ENCODE measurements at places on chromosomes 2 and 18.

DNA sequence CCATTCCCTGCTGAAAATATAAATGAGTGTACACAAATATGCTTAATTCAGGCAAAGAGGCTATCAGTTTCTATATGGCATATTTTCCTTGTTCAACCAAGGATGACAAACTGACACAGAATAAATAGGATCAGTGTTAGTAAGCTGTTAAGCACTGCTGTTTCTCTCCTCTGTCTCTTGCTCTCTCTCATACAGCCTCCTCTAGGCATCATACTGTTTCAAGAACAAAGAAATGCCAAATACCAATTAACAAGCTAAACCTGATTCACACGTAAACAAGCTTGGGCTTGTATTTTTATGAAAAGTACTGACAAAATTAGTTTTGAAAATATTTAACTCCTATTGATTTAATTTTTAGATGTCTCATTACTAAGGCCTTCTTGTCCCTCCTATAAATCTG is 1027.2 kb upstream of the ACVR2A start:
- DNase-seq = no peak

DNA sequence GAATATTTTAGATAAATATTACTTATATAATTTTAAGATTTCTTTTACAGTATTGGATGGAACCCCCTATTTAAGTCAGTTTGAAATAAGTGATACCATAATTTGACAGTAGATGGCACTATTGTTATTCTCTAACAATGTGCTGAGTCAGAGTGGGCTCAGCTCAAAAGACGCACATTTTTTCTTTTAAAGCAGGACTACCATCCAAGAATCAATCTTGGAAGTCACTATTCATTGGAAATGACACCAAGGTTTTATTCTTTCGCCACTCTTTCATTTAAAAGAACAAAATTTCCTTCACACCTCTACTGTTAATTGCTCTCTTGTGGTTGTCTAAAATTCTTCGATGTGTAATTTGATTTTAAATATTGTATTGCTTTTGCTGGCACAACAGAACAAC is 32.6 kb upstream of the SPAG16 start:
- peak; percentile 10 for DNase-seq

DNA sequence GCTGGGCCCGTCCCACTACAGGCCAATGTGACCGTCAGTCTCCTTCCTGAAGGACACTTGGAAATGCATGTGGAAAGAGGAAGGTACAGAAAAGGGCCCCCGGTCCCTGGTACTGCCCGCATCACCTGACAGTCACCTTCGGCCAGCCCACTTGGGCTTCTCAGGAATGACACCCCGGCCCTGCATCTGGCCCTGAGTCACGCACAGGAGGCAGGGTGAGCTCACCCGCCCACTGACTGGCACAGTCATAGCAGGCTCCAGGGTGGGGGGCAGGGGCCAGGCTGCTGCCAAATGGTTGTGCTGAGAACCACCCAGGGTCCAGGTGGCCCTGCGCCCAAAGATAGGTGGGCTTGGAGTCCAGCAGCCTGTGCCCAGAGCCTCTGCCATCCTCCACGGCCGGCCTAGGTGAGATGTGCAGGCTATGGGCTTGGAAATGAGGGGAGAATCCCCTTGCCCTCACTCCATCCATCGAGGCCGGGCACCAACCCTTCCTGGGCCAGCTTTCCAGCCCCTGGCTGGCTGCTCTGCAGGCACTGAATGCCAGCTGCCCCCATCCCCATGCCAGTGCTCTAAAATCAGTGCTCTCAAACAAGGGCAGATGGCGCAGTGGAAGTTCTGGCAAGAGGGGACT is 14.1 kb downstream of the EMX1 start:
- no peak for DNase-seq

DNA sequence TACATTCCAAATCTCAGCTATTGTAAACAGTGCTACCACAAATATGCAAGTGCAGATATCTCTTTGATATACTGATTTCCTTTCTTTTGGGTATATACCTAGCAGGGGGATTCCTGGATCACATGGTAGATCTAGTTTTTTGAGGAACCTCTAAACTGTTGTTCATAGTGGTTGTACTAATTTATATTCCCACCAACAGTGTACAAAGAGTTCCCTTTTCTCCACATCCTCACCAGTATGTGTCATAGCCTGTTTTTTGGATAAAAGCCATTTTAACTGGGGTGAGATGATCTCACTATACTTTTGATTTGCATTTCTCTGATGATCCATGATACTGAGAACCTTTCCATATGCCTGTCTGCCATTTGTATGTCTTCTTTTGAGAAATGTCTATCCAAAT is 6.3 kb upstream of the CCNT2 start:
- no peak for DNase-seq

GRCh38 chr2:236464140-236464539 is 105.5 kb upstream of the ACKR3 start:
- DNase-seq = no peak

DNA sequence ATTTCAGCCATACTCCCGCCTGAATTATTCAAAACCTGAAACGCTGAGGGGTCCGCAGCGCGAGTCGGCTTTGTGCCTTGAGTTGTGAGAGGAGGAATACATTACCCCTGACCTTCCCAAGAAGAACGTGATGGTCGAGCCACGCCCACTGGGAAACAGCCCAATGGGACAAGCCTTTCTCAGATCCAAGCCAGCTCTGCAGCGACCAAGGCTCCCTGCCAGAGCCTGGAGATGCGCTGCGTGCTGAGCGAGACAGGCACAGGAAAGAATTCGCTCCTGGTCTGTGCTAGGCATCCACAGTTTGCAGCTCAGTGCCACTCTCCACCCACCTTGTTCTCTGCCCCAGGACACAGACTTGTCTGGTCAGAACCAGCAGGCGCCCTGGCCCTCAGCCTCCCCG is 74.1 kb upstream of the GLI2 start:
- no peak for DNase-seq

DNA sequence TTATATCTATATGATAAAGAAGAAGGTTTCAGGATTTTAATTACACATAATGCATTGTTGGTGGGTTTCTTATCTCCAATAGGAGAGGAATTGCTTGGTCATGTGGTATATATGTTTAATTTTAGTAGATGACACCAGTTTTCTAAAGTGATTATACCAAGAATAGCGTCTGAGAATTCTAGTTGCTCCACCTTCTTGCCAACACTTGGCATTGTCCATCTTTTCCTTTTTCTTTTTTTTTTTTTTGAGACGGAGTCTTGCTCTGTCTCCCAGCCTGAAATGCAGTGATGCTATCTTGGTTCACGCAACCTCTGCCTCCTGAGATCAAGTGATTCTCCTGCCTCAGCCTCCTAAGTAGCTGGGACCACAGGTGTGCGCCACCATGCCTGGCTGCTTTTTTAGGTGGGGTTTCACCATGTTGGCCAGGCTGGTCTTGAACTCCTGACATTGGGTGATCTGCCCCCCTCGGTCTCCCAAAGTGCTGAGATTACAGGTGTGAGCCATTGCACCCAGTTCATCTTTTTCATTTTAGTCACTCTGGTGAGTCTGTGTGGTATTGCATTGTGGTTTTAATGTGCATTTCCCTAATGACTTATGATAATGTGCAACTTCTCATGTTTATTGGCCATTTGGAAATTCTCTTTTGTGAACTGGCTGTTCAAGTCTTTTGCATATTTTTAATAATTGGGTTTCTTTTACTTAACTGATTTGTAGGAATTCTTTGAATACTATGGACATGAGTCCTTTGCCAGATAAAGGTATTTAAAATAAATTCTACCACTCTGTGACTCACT is 37.3 kb upstream of the ZNF512 start:
- no peak for DNase-seq

DNA sequence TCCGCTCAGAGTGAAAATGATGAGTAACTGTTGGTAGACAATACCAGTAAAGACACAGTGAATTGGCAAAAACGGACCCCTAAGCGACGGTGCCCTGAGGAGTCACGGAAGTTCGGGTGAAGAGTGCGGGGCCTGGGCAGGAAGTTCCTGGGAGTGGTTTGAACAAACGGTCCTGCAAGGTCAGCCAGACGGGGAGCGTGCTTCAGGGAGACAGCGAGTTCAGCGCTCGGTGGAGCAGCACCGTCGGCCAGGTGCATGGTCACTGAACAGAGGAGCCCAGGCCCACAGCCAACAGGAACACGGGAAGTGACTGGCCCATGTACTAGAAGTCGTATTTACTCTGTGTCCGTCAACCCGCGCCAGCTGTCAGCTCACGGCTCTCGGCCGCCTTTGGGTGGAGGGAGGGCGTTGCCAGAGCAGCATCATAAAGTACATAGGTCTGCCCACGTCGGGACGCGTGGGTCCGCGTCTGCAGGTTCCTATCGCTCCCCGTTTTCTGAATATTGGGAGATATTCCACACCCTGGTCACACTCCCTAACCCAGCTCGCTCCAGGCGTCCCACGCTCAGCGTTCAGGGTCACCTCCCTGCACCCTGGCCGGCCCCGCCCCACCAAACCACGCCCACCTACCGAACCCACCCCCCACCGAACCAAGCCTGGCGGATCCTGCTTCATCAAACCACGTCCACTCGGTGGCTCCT is 75.6 kb upstream of the UXS1 start:
- peak; percentile 25 for DNase-seq

- DNase-seq = peak; percentile 25
Observed at GRCh38 chr2:12412898-12413305, 303.8 kb upstream of the TRIB2 start.

GRCh38 chr2:176830362-176830761 is 382.2 kb upstream of the HNRNPA3 start:
- no peak for DNase-seq

DNA sequence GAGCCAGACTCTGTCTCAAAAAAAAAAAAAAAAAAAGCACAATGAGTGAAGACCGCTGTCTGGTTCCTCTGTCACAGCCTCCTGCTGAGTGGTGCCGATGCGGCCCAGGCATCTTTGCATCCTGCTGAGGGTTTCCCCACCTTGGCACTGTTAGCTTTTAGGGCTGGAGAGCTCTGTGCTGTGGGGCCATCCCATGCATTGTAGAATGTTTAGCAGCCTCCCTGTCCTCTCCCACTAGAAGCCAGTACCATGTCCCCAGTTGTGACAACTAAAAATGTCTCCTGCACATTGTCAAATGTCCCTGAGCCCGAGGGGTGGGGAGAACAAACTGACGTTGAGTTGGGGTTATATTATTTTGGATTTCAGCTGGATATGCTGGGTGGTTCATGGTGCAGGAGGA is 7.9 kb upstream of the COLEC11 start:
- no peak for DNase-seq

GRCh38 chr2:215811409-215812345 is 201.7 kb downstream of the MREG start:
- no peak for DNase-seq

DNA sequence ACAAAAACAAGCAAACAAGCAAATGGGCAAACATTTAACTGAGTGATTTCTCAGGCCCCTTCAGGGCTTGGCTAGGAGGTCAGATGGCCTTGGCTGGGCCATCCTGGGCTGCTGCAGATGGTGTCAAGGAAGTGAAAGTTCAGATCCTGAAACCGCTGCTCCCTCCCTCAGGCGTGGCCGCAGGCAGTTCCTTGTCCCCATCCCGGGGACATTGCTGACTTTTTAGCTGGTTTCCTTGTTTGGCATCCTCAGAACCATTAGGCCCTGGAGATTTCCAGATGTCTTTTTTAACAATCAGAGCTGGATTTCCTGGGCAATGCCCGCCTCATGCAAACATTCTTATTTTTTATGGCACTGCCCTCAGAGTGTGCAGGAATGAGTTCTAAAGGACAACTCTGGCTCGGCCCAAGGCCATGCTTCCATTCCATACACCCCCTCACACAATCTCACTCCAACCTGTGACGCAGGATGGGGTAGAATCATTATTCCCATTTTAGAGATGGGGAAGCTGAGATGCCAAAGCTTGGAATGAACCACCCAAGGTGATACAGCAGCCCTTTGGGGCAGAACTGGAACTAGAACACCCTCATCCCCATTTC is 86.1 kb upstream of the ZCCHC2 start:
- DNase-seq = no peak

DNA sequence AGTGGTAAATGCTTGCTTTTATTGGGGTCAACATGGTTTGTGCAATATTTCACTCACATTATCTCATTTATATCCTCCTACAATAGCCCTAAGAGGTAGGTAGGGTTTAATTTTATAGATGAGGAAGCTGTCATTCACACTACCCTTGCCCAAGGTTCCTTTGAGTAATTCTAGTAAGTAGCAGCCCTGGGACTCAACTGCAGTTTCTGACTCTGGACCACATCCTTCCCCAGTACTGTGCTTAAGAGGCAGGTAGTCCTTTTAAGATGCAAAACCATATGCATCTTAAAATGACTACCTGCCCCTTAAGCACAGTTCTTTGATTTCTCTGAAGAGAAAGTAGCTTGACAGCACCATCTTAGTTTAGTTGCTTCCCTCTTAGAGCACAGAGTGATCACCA is 15.7 kb upstream of the NT5C1B start:
- no peak for DNase-seq

Data from GM12891 (cell line).